ENCODE measurements at places on chromosomes 12 and 14.

DNA sequence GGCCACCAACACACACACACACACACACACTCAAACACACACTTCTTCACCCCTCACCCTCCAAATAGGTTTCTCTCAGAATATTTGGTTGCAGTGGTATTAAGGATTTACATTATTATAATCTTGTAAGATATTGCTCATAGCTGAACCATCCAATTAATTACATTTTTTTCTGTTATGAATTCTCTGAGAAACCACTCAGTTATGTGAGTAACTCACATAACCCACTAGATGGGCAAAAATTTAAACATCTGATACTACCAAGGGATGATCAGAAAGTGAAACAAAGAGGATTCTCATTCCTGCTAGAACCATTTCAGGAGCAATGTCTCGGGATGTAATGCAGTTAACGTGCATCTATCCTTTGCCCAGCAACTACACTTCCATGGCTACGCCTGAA is 31.6 kb downstream of the TMTC1 start:
- no peak for DNase-seq

DNA sequence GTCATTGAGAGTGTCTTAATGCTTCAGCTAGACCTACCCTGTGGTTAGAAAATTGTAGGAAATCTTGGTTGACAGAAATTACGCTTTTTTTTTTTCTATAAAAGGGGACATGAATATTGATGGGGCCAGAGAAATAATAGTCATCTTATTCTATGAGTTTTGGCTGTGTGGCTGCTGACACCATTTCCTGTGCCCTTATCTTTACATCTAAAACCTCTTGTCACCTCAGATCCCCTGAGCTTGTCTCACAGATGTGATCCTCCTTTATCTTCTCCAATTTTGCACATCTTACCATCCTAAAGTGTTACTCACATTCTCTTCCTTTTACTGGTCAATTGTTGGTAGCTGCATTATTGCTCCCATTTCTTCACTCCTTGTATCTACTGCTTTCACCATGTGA is 36.1 kb downstream of the ASCL1 start:
- DNase-seq = no peak

GRCh38 chr14:69152902-69153151 is at the start of gene DCAF5:
DCAF5 (minus strand) TSS chr14:69153119; CDS start chr14:69152978, 141 bp downstream.
- DNase-seq = no peak

DNA sequence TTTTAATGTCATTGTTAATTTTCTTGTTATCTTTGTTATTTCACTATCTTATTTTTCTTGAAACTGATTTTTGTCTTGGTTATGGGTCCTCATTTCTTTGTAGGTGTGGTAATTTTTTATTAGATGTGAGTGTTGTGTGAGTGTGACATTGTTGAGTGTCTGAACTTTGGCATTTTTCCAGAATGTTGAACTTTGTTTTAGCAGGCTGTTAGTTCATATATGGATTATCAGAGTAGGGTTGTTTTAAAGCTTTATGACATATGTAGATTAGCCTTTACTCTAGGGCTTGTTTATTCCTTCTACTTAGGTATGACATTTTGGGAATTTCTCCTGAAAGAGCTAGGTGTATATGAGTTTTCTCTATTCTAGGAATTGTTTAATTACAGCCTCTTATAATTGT is 103.9 kb downstream of the ARID2 start:
- DNase-seq = no peak

DNA sequence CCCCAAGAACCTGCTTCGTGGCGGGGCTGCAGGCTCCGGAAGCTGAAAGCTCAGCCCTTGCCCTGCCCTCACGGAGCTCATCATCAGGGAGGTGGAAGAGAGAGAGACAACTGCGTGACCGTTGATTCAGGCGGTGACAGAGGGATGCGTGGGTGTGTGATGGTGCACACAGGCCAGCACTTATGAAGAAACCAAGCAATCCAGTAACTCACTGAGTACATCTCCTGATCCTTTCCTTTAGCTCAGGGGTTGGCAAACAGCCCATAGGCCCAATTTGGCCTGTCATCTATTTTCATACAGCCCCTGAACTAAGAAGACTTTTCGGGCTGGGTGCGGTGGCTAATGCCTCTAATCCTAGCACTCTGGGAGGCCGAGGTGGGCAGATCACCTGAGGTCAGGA is 49.9 kb downstream of the TESC start:
- no peak for DNase-seq

DNA sequence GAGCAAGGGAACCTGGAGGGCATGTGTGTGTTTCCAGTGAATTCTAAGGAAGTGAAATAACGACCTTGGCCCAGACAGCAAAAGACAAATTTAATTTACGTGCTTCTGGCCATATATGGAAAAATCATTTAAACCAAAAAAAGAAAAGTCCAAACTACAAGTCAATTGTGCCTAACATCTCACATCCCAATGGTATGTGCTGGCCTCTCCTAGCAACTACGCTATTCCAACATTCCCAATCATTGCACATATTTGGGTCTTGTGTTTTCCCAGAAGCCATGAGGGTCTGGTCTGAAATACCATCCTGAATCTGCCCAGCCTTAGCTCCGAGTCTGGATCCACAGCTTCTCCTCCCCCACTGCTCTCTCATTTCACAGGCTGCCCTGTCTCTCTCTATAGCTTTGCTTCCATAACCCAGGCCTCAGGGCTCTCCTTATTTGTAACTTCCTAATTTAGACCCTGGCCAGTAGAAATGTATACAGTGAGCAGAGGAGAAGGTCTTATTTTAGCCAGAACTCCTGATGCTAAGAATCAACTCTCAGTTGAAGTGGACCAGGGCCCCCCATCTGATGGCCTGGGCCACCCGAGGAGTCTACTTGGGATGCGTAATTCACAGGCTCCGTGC is 224.6 kb downstream of the ANO2 start:
- no peak for DNase-seq

GRCh38 chr12:2179953-2180736 is 127.4 kb downstream of the CACNA1C start:
- no peak for DNase-seq

DNA sequence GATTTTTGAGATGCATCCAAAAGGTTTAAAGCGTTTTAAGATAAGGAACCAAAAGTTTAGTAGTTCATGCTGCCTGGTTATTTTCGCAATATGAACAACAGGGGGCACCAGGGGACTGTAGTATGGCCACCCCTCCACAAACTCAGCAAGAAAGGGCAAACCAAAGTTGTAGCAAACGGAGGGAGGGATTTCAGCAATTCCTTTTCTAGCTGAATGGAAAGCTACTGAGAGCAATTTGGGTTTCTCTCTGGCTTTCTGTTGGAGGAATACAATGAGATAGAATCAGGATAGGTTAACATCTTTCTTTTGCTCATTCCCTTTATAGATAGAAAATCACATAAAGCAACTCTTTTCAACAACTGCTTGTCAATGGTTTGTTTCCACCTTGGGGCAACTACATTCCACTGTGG is 62.5 kb downstream of the DRAM1 start:
- DNase-seq = no peak

DNA sequence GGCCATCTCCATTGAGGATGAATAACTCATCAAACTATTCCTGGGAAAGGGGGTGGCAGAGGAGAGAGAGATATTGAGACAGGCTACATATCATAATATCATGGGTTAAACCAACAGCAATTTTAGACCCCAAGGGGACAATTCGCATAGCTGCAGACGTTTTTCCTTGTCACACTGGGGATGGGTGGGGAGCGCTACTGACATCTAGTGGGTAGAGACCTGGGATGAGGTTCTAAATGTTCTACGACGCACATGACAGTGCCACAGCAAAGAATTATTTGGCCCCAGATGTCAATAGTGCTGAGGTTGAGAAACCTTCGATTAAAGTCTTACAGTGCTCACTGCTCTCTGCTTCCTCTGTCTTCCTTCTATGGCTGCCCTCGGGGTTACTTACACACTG is 425.6 kb downstream of the NRXN3 start:
- DNase-seq = no peak

DNA sequence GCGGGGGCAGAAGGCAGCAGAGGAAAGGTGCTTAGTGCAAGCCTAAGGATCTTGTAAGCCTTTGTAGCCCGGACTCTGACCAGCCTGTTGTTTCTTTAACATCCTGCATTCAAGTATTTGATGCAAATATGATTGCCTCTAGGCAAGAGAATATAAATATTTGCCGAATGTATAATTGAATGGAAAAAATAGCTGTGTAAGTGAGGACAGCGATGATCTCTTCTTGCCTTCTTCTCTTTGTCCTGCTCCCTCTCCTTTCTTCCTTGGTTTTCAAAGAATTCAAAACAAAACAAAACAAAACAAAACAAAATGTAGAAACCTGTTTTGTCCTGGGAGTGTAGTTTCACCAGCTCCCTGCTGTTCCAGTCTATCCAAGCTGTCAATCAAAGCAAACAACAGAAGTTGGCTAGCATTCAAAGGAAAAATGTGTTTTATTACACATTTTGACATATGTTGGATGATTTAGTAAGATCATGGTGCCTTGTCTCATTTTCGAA is 74.9 kb upstream of the CPM start:
- DNase-seq = no peak

DNA sequence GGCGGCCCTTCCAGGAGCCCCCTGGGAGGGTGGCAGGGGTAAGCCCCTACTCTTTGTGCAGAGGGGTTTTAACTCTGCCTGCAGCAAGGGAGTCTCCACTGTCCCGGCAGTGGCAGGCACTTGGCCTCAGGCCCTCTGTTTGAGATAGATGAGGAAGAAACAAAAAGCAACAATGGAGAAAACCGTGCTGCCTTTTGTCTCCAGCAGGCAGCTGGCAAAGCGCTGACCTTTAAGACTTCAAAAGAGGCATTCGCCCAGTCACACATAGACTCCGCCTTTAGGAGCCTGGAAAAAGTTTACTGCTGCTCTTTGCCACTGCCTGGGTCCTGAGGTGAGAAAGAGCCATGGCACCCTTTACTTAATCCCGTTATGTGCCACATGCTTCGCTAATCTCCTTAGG is 158.2 kb upstream of the NTF3 start:
- DNase-seq = no peak

DNA sequence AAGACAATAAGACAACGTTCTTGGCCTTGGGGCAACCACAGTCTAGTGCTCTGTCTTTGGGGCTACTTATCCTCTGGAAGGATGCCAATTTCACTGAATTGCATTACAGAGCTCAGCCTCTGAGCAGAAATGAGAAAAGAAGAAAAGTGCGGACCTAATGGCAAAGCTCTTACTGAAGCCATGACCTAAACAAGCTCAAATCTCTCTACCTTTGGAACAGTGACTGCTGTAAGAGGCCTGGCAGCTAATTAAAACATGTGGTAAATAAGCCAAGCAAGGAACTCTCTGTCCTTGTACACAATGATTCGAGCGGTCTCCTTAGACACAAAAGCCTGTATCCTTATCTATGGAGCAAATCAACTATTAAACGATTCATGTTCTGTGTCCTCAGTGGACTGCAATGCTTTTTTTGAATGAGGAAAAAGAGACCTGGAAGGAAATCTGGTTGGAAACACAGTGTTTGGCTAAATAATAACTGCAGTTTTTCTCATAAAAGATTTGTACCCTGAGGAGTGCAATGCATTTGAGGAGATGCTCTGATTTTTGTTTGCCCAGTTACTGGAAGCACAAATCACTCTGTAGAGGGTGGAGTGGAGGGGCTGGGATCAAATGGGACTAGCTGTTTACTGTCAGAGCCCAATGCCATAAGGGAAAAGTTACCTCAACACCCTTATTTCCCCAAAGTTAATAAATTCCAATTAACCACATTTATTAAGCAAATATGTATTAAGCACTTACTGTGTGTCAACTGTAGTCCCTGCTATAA is 113.9 kb downstream of the NDUFA12 start:
- no peak for DNase-seq

DNA sequence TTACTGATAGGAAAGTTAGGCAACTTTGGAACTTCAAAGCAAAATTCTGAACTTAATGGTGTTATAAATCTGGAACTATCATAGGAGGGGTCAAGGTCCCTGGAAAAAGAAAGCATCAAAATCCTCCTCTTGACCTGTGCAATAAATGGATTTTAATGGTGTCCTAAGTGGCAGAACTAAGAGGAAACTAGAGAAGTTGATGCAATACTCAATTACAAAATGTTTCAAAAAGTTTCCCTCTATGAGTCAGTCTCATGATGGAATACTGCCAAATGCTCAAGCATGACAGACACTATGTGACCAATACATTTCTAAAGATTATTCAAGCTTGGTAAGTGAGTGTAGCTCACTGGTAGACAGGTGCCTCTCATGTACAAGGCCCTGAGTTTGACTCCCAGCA is 47.7 kb upstream of the ERGIC2 start:
- DNase-seq = no peak

DNA sequence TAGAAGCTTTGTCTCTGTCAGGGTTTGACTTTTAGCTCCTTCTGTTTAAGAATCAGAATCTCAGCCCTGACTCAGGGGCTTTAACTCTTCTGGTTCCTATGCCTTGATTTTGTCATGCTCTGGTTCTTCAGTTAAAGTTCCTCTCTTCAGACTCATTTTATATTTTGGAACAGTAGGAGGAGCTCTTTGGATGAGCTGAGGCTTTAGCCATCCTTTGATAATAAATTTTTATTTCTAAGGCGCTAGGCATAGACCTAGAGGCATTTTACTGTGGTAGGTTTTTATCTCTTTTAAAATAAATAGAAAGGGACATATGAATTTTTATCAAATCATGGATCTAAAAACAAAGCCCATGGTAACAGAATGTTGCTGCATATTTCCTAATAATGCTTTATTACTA is 51.7 kb downstream of the ATP23 start:
- DNase-seq = no peak

DNA sequence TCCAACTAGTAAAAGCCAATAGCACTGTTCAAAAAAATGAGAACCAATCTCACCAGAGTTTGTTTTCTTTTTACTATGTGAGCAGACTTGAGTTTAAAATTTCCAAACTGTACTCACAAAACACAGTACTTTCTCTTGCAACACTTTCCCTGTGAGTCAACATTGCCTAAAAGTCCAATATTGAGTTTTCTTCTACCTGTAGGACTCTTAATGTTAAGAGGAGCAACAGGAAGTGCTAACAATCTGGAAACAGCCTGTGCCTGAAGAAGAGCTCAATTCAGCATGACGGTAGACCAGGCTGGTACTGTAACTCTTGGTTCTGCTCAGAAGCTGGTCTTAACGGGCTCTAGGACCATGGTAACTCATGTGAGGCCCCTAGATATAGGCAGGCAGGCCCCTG is 144.3 kb downstream of the MED13L start:
- no peak for DNase-seq

DNA sequence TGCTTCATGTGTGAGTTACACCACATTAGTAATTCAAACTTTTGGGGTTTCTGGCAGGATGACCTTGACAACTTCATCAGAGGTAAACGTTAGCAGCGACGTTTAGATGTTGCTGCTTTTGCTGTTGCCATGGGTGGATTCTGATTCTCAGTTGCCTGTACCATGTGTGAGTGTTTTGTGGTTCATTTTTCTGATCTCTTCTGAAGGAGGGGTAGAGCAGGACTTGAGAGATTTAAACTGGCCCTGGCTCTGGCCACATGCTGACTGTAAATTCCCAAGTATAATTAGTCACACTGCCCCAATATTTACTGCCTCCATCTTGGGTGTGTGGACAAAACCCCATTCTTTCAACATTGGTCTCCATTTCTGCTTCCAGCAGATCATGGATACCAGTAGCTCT is 110.4 kb downstream of the ETV6 start:
- no peak for DNase-seq
